Stimulated activated CD8-positive, alpha-beta memory T cell treated with anti-CD3 and anti-CD28 coated beads, Interleukin-15, amount 100 ng/mL, for 1 hour (primary cell): ENCODE measurements at places on chromosomes 13 and 19.

- no peak for DNase-seq
These were observed 21.8 kb upstream of the ZNF30 start for GRCh38 chr19:34904664-34905527.

GRCh38 chr13:58876473-58876872, 1244.9 kb downstream of the PCDH17 start:
- no peak for DNase-seq

DNA sequence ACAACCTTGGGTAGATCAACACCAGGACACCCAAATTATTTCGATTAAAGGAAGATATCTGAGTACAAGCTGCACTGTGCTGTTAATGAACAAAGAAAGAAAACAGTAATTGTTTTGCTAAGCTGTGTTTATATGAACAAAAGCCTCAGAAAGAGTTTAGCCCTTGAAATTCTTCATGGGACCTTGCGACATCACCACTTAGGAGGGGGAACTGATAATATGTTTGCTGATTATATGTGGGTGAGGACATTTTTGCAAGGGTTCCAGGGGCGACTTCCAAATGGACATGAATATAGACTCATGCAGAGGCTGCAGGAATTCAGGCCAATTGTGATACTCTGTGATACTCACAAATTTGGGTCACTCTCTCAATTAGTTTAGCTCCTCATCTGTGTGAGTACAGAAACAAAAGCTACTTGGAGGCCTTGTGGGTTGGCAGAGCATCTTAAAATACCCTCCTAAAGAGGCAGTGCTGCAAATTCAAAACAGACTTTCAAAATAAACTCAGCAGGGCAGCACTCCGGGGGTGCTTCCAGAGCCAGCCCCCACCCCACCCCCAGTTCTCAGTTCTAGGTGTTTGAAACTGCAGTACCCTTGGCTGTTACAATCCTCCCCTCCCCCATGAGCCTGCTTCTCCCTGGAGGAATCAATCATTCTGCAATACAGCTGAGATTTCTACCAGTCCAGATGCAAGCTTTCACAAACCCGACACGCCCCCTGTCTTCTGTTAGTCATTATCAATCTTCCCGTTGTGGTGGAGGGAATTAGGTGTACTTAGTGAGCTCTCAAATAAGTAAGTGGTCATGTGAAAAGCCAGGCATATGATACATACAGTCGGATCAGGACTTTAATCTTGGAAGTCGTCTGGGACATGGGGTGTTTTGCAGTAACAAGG, 97.0 kb upstream of the MBNL2 start:
- no peak for DNase-seq

DNA sequence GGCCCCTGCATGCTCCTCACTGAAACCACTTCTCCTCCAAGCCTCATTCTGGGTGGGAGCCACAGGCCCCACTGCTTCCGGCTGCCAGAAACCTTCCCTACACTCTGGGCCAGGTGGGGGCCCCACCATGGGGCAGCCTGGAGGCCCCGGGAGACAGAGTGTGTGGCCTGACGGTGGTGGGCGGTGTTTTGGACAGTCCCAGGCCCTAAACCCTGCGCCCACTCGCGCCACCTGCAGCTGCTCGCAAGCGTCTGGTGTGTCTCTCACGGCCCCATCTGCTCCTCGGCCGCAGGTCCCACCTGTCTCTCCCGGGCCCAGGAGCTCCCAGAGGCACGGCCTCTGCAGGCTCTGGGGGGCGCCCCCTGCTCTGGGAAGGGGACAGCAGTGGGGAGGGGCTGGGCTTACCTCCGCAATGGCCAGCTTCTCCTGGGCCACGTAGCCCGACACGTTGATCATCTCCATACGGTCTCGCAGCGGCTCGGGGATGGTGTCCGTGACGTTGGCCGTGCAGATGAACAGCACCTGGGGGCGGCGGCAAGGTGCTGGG, 5.6 kb downstream of the RPL36 start:
- no peak for DNase-seq

DNA sequence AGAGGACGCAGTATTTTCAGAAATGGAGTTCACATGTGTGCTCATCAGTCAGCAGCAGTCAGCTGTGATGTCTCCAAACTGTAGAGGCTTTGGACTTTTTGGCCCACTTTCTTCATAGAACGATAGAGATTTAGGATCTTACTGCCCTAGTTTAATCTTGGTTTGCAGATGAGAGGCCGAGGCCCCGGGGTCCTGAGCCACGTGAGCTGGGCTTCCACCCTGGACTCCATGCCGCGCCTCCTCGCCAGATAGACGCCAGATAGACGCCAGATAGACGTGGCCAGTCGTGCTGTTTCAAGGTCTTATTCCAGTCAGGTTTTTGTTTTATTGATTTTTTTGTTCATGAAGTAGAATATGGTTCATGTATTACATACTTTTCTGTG, 11.7 kb upstream of the MCF2L start:
- no peak for DNase-seq

- no peak for DNase-seq
These were observed 34.9 kb upstream of the METTL21C start for GRCh38 chr13:102729560-102730270.

DNA sequence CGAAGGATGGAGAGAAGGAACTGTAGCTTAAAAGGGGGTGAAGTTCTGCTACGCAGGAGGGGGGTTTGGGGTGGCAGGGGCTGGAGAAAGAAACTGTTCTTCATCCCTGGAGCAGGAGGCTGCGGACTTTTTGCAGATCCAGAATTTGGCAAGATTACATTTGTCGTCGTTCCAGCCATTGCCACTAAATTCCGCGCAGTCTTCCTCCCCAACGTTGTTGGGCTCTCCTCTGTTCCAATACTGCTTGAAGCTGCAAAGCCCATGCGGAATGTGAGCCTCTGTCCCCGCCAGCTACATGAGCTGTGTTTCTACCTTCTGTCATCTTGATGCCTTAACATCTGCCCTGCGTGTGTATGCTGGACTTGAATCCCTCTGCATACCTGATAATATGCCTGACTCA, 4.3 kb downstream of the CD209 start:
- DNase-seq = no peak

DNA sequence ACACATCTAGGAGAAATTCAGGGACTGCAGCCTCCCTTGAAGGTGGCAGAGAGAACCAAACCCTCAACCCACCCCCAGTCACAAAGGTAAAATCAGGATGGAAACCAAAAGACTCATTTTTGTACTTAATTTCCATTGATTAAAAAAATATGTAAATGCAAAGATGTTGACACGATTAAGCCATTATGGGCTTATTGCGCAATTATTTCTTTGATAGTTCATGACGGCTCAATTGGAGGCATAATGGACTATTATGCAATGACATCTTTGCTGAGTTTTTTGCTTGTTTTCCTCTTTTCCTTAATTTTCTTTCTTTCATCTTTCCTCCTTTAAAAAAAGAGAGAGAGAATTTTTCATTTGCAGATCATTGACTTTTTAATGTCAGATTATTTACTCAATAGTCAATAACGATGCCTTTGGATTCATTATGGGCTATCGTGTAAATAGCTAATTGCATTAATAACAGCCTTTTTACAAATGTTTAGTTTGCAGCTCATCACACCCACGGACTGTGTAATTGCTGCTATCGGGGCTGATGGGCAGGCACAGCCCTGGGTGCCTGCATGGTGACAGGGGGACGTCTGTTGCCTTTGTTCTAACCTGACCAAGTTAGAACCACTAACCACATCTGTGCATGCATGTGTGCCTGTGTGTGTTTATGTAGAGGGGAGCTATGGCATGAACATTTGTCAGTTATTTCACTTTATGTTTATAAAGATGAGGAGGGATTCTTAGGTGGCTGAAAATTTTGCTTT, 482.4 kb upstream of the TSHZ3 start:
- DNase-seq = no peak

- no peak for DNase-seq
These were observed 2.7 kb upstream of the RASAL3 start for GRCh38 chr19:15466851-15467733.

DNA sequence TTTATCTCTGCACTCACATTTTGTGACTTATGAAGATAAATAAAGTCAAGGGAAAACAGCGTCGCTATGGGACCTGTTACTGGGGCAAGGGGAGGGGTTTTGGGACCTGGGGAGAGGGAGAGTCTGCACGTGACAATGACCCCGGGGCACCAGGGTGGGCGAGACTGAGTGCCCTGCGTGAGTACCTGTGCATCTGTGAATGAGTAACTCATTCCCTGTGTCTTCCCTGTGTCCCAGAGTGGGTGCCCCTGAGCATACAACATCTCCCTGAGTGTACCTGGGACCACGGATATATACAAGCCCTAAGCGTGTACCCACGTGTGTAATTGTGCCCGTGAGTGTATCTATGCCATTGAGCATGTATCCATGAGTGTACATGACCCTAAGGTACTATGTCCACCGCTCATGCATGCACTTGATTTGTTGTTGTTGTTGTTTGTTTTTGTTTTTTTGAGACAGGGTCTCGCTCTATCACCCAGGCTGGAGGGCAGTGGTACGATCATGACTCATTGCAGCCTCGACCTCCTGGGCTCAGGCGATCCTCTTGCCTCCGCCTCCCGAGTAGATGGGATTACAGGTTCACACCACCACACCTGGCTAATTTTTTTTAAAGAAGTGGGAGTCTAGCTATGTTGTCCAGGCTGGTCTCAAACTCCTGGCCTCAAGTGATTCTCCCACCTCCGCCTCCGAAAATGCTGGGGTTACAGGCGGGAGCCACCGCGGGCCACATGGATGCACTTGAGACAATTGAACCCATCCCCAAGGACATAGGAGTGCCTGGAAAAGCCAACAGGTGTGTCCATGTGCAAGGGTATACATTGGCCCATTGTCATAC, 645 bp upstream of the TRAPPC5 start:
- DNase-seq = no peak

DNA sequence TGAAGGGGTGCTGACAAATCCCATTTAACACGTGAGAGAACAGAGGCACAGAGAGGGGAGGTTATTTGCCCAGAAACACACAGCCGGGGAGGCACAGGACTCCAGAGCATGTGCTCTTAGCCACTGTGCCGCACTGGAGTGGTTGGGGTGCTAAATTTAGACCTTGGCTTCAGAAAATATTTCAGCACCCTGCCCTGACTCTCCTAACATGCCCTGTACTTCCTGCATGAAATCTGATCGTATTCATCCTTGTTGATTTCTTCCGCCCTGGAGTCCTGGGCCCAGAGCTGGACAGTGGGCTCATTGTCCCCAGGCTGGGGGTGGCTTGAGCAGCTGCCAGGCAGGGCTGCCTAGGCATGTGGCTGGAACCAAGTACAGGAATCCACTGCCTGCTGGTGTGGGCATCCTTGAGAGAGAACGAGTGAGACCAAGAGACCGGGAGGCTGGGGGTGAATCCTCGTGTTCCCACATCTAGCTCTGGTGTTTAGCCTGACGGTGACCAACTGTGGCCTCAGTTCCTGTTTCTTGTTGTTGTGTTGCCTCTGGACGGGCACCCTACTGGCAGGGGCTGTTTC, 5.3 kb downstream of the SLC27A1 start:
- no peak for DNase-seq

DNA sequence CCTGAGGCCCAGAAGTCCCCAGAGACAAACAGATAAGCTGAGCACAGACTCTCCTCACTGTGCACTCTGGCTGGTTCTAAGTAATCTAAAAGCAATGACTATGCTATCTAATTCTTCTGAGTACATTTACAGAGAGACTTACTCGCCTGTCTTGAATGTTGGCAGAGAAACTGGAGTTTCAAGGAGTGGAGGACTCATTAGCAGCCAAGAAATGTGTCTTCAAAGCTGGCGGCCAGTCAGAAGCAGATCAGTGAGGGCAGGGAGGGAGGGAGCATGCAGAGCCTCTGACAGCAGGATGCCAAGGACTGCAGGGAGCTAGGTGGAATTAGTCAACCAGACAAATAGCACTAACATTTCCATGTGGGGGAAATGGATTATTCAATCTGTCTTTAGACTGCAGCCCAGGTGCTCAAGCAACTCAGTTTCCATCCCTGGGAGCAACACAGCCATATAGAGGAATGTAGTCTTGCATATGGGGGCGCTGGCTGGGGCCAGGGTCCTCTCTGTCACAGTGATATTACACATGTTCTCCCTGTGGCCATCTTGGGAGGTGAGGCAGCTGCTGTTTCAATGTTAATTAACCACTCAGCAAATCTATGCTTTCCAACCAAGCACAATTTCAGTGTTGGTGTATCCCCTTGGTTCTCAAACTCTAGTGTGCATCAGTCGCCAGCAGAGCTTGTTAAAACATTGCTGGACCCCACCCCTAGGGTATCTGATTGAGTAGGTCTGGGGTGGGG, 97.9 kb downstream of the CCNA1 start:
- DNase-seq = no peak

GRCh38 chr19:42010245-42011126, 16.5 kb upstream of the ATP1A3 start:
- DNase-seq = no peak

DNA sequence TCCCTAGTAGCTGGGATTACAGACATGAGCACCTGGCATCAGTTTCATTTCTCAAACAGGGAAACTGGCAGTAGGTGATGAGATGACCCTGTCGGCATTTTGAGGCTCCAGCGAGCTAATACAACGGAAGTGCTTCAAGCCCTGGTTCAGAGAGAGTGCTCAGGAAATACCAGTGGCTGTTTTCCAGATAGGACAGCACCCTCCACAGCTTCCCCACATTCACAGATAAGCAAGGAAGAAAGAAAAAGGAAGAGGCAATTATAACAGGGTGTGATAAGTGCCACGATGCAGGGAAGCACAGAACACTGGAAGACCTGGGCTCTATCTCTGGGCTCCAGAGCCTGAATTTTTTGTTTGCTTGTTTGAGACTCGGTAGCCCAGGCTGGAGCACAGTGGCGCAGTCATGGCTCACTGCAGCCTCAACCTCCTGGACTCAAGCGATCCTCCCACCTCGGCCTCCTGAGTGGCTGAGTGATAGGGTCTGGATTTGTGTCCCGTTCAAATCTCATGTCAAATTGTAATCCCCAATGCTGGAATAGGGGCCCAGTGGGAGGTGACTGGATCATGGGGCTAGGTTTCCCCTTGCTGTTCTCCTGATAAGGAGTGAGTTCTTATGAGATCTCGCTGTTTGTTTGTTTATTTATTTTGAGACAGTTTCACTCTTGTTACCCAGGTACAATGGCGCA, 43.5 kb downstream of the PIN1 start:
- no peak for DNase-seq

GRCh38 chr19:38632476-38633213, 13.7 kb downstream of the EIF3K start:
- no peak for DNase-seq

- no peak for DNase-seq
These were observed 19.2 kb upstream of the ERCC1 start for GRCh38 chr19:45442778-45443461.

- no peak for DNase-seq
These were observed 31.2 kb downstream of the C13orf46 start for GRCh38 chr13:113942591-113943103.

- no peak for DNase-seq
These were observed 3.2 kb downstream of the NCLN start for GRCh38 chr19:3188627-3189596.

- no peak for DNase-seq
These were observed 639 bp downstream of the STARD13 start for GRCh38 chr13:33284916-33285315.
